T-helper 17 cell (primary cell): ENCODE measurements at places on chromosomes 2 and 18. TPM values are rescaled to one million over a fixed set of nuclear protein-coding genes. Genes with fewer than 3 reads are reported as not detected.

Gene CTNNA2
- not detected for total RNA-seq

DNA sequence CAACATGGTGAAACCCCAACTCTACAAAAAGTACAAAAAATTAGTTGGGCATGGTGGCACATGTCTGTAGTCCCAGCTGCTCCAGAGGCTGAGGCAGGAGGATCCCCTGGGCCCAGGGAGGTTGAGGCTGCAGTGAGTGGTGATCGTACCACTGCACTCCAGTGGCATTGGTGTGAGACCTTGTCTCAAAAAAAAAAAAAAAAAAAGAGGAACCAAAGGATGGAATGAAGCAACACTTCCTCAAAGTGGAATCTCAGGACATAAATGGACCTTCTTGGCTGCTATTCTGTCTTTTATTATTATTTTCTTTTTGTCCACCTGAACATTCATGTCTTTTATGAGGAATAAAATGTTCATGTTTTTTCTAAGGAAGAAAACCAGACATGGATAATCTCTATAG is 13.7 kb downstream of the GEMIN6 start:
- H3K4me3 ChIP-seq = no peak overlapping the region
- H3K27me3 ChIP-seq = no peaks in the 10 kb centered on the region
- no peaks in the 10 kb centered on the region for H3K4me1 ChIP-seq
- no peak overlapping the region for H3K27ac ChIP-seq

GRCh38 chr2:147843391-147843863 is 1.4 kb upstream of the ACVR2A start:
- peaks cover 28% of the 10 kb centered on the region for H3K4me1 ChIP-seq
- peak overlapping the region; percentile 97 for H3K4me3 ChIP-seq
- no peaks in the 10 kb centered on the region for H3K27me3 ChIP-seq
- peak overlapping the region; percentile 96 for H3K27ac ChIP-seq
- peaks cover 5% of the 10 kb centered on the region for H3K36me3 ChIP-seq
- no peak for DNase-seq

Gene SPP2
- total RNA-seq = not detected

GRCh38 chr2:10265329-10266132 is 37.2 kb upstream of the HPCAL1 start:
- H3K27me3 ChIP-seq = peaks cover 19% of the 10 kb centered on the region
- no peak overlapping the region for H3K4me3 ChIP-seq
- H3K27ac ChIP-seq = peak overlapping the region; percentile 39

GRCh38 chr2:201517094-201517493 is 65.6 kb downstream of the STRADB start:
- H3K4me1 ChIP-seq = no peaks in the 10 kb centered on the region
- peaks cover 5% of the 10 kb centered on the region for H3K27me3 ChIP-seq
- no peak overlapping the region for H3K27ac ChIP-seq
- peaks cover 4% of the 10 kb centered on the region for H3K36me3 ChIP-seq
- no peak overlapping the region for H3K4me3 ChIP-seq

GRCh38 chr2:63696496-63696895 is 107.7 kb downstream of the MDH1 start:
- no peaks in the 10 kb centered on the region for H3K36me3 ChIP-seq
- H3K27ac ChIP-seq = no peak overlapping the region
- no peaks in the 10 kb centered on the region for H3K27me3 ChIP-seq
- no peak overlapping the region for H3K4me3 ChIP-seq
- H3K4me1 ChIP-seq = no peaks in the 10 kb centered on the region
- no peak for DNase-seq

Gene IL36RN
- not detected for total RNA-seq

DNA sequence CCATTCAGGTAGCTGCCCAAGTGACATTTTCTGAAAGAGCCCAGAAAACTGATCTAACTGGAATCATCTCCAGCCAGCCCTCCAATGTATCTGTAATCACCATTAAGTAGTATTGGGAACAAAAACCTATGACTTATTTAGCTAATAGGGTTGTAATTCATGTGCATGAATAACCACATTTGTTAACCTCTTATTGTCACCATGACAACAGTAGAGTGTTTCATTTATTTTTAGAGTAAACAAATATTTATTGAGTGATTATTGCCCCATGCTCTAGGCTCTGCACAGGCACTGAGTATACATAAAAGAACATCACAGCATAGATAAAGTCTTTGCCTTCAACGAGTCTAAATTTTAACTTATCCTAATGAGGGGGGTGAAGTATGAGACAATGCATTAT is 265.4 kb upstream of the UBE2E3 start:
- peaks cover 15% of the 10 kb centered on the region for H3K27me3 ChIP-seq
- no peaks in the 10 kb centered on the region for H3K36me3 ChIP-seq
- no peaks in the 10 kb centered on the region for H3K4me1 ChIP-seq
- H3K27ac ChIP-seq = no peak overlapping the region
- H3K4me3 ChIP-seq = no peak overlapping the region
- no peak for DNase-seq

DNA sequence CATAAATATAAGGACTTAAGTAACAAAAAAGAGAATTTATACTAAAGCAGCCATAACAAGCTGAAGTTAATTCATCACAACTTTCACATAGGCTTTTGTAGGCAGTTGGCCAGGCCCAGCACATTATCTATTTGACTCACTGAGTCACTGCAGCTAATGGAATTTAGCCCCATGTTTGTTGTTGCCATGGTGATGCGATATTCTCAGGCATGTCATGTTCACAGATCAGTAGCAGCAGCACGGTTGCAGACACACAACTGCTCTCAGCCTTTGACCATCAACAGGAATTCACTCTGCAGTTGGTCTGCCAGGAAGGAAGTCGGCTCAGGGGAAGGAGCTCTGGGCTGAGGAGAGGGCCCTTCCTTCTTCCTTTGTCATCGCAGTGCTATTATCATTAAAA is 639.8 kb downstream of the TMEM182 start:
- no peaks in the 10 kb centered on the region for H3K36me3 ChIP-seq
- no peaks in the 10 kb centered on the region for H3K4me1 ChIP-seq
- no peak for DNase-seq
- no peaks in the 10 kb centered on the region for H3K27me3 ChIP-seq
- H3K27ac ChIP-seq = no peak overlapping the region
- no peak overlapping the region for H3K4me3 ChIP-seq

DNA sequence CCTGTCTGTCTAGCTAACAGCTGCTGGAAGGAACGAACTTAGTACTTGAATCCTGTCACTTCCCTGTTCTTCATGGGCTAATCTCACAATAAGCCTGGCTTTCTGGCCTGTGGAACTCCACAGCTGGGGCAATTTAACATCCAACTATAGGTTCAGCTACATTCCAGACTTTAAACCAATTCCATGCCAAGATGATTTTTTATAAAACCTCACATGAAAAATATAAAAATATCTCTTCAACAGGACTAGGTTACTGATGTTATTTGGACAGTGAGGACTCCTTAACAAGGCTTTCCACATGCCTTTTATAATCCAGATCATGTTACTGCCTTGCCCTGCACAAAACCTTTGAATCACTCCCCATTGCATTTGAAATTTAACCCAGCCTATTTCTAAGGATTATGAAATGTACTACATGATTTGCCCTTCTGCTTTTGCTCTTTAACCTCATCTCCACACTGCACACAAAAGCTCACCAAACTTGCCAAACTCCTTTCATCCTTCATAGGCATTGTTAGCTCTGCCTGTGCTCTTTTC is 863.2 kb upstream of the CHAC2 start:
- no peak for DNase-seq
- no peaks in the 10 kb centered on the region for H3K27me3 ChIP-seq
- no peaks in the 10 kb centered on the region for H3K36me3 ChIP-seq
- H3K27ac ChIP-seq = no peak overlapping the region
- H3K4me1 ChIP-seq = no peaks in the 10 kb centered on the region

DNA sequence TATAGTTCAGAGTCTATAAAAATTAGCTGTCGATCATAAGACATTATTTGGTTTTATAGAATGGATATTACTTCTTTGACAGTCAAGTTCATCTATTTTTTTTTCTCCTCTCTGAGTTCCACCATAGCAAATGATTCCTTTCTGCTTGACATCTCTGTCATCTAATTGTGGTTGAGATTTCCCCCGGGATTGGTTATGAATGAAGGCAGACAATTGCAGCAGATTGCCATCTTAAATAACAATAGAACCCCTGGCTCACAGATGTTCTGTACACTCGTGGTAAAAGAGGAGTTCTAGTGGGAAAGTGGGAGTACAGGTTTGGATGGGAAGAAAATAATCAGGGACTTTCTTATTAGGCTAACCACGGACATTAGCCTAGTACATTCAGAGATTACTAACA is 292.1 kb upstream of the NRXN1 start:
- H3K4me3 ChIP-seq = no peak overlapping the region
- H3K36me3 ChIP-seq = no peaks in the 10 kb centered on the region
- H3K4me1 ChIP-seq = no peaks in the 10 kb centered on the region
- DNase-seq = no peak
- no peak overlapping the region for H3K27ac ChIP-seq

DNA sequence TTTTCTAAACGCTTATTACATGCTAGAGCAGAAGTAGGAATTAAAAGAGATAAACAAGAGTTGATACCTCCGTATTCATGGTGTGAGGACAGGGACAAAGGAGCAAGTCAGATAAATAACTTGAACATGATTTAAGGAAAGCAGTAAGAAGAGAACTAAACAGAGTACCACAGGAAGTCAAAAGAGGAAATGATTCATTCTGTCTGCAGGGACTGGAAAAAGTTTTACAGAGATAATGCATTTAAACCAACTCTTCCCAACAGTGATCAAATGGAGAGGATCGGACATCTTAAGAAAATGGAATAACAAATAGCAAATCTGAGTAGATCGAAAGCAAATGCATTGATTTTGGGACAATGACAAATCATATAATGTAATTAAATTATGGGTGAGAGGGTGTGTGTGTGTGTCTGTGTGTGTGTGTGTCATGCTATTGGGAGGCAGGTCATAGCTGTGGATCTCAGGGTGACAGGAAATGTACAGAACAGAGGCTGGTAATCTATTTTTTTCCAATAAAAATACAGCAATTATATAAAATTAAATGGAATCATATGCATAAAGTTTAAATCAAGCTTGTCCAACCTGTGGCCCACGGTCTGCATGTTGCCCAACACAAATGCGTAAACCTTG is 113.4 kb downstream of the MC4R start:
- H3K36me3 ChIP-seq = no peaks in the 10 kb centered on the region
- no peak overlapping the region for H3K4me3 ChIP-seq
- H3K27ac ChIP-seq = no peak overlapping the region
- DNase-seq = no peak
- no peaks in the 10 kb centered on the region for H3K4me1 ChIP-seq
- no peaks in the 10 kb centered on the region for H3K27me3 ChIP-seq

- peaks cover 41% of the 10 kb centered on the region for H3K4me1 ChIP-seq
- no peaks in the 10 kb centered on the region for H3K27me3 ChIP-seq
- H3K4me3 ChIP-seq = peak overlapping the region; percentile 76
- no peak for DNase-seq
Observed at GRCh38 chr18:13455471-13455870, 236.9 kb downstream of the LDLRAD4 start.

GRCh38 chr2:127683757-127684156 is 8.4 kb upstream of the LIMS2 start:
- peaks cover 2% of the 10 kb centered on the region for H3K36me3 ChIP-seq
- no peak for DNase-seq
- H3K4me1 ChIP-seq = no peaks in the 10 kb centered on the region
- H3K4me3 ChIP-seq = no peak overlapping the region
- H3K27ac ChIP-seq = no peak overlapping the region

Gene AOX1
- not detected for total RNA-seq

Gene DOK6
- total RNA-seq = not detected

GRCh38 chr18:12336887-12337286 is 28.8 kb downstream of the TUBB6 start:
- no peaks in the 10 kb centered on the region for H3K27me3 ChIP-seq
- no peak for DNase-seq
- no peak overlapping the region for H3K27ac ChIP-seq
- no peak overlapping the region for H3K4me3 ChIP-seq
- peaks cover 6% of the 10 kb centered on the region for H3K4me1 ChIP-seq

GRCh38 chr18:8708670-8709069 is 3.3 kb downstream of the MTCL1 start:
- H3K36me3 ChIP-seq = peaks cover 9% of the 10 kb centered on the region
- H3K4me3 ChIP-seq = no peak overlapping the region
- peaks cover 17% of the 10 kb centered on the region for H3K4me1 ChIP-seq
- DNase-seq = no peak
- H3K27ac ChIP-seq = no peak overlapping the region
